ENCODE measurements at places on chromosomes 1 and 21. TPM values are rescaled to one million over a fixed set of nuclear protein-coding genes. Genes with fewer than 3 reads are reported as not detected.

KIAA1614 gene
- total RNA-seq = 0.80 TPM

SNX7 gene
- total RNA-seq = 23.7 TPM

KLHDC9 gene
- total RNA-seq = 1.7 TPM

SPRR2F gene
- not detected for total RNA-seq

CFAP74 gene
- not detected for total RNA-seq

PDE9A gene
- 1.2 TPM for total RNA-seq

AVPR1B gene
- not detected for total RNA-seq

SMG7 gene
- total RNA-seq = 43.5 TPM

FHAD1 gene
- 0.68 TPM for total RNA-seq

HMGCS2 gene
- total RNA-seq = not detected

LEFTY2 gene
- 0.09 TPM for total RNA-seq

CTH gene
- 2.1 TPM for total RNA-seq

TSPAN1 gene
- 2.3 TPM for total RNA-seq

NBPF6 gene
- not detected for total RNA-seq

PIK3C2B gene
- total RNA-seq = 9.0 TPM

SMIM11 gene
- 24.3 TPM for total RNA-seq

KCNT2 gene
- total RNA-seq = 0.06 TPM

TPTE gene
- not detected for total RNA-seq

DIO1 gene
- total RNA-seq = not detected

SPATA45 gene
- total RNA-seq = not detected
